Activated naive CD4-positive, alpha-beta T cell (primary cell): ENCODE measurements at places on chromosomes 1 and 21.

DNA sequence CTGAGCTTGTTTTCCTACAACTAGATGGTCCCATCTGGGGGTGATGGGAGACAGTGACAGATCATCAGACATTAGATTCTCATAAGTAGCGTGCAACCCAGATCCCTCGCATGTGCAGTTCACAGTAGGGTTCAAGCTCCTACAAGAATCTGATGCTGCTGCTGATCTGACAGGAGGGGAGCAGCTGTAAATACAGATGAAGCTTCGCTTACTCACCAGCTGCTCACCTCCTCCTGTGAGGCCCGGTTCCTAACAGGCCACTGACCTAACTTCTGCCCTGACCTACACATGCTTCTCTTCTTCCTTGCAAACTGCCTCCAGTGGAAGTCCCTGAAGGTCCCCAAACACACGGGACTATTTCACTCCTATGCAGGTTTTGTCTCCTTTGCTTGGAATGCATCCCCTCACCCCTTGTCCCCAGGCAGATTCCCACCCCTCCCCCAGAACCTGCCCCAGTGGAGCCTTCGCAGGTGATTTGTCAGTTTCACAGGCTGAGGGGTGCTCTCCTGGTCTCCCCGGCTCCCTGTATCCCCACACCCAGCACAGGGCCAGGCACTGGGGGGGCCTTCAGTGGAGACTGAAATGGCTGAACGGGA, 5.7 kb upstream of the ZBTB48 start:
- DNase-seq = no peak

DNA sequence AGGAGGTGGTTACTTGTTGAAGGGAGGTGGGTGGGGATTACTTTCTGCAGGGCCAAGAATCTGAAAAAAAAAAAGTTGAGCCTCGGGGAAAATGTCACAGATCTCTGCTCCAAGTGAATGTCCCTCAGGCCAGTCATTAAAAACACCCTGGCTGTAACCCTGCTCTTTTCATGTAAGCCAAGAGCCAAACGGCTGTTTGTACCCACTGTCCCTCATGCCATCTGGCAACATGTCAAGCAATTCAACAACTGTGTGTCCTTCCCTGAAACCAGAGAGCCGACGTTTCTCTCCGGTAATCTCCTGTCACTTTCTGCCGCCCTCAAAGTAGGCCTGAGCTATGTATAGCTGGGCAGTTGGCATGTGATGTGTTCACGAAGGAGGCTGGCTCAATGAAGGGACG, 14.7 kb downstream of the CASQ2 start:
- no peak for DNase-seq

GRCh38 chr1:204342310-204342709, 17.4 kb downstream of the PLEKHA6 start:
- no peak for DNase-seq

- no peak for DNase-seq
These were observed 3.2 kb upstream of the IBA57 start for GRCh38 chr1:228162286-228163006.

DNA sequence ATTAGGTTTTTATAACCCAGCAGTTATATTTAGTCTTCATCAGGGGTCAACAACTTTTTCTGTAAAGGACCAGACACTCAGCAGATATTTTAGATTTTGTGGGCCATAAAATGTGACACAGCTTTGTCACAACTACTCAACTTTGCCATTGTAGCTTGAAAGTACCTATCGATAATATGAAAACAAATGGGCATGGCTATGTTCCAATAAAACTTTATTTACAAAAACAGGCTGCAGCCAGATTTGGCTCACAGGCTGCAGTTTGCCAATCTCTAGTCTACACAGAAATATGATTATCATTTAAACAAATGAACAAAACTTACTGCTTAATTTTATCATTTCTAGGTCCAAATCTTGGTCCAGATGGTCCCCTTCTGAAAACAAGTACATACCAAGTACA, 23.0 kb downstream of the VAMP4 start:
- no peak for DNase-seq

GRCh38 chr21:31847761-31848160, 25.1 kb upstream of the HUNK start:
- no peak for DNase-seq

DNA sequence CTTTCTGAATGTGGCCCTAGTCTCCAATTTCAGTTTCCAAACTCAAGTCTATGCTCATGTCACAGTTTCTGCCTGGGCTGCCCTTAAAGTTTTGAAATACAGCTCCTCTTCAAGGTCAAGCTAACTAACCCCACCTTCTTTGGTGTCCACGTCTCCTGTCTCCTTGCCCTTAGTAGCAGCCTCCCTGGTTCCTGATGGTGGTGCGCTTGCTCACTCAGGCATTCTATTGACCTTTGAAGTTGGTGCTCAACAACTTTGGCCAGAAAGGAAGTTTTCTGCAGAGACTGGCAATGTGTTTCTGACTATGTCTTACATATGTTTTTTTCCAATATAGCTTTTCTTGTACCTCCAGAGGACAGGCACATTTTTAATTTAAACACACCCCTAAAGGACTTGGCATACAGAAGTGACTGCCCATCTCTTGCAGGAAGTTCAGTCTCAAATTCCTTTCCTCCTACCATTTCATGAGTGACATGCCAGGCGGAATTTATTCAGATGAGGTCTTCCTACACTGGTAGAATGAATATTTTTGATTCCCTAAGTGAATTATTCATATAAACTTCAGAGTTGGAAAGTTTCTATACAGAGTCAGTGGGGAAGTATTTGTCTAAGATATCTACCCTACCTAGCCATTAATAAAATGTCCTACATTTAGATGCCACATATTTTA, 364.3 kb upstream of the USP24 start:
- DNase-seq = no peak

DNA sequence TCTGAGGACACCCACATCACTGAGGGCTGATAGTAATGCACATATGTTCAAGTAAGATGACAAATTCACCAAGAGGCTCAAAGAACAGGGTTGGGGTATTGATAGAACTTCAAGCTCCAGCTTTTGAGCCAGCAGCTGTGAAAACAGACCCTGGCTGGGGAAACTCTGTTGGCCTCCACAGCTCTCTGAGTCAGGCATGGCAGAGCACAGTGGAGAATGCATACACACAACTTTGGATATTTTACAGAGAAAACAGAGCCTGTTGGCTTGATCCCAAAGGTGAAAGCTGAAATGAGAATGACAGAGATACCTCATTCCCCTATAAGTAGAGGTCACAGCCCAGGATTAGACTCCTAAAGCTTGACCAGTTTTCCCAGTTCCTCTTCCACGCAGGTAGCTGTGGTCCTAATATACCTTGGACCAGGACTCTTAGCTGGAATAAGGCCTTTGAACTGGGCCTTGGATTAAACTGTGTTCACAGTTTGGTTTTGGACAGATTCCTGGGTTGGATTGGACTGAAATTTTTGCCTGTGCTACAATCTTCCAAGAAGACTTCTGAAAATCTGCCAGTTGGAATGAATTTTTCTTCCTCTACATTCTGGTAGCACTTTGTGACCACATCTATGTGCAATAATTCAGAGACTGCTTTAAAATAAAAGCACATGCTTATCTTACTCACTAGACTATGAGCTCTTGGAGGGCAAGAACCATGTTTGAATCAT, 101.6 kb upstream of the HMGB4 start:
- no peak for DNase-seq

DNA sequence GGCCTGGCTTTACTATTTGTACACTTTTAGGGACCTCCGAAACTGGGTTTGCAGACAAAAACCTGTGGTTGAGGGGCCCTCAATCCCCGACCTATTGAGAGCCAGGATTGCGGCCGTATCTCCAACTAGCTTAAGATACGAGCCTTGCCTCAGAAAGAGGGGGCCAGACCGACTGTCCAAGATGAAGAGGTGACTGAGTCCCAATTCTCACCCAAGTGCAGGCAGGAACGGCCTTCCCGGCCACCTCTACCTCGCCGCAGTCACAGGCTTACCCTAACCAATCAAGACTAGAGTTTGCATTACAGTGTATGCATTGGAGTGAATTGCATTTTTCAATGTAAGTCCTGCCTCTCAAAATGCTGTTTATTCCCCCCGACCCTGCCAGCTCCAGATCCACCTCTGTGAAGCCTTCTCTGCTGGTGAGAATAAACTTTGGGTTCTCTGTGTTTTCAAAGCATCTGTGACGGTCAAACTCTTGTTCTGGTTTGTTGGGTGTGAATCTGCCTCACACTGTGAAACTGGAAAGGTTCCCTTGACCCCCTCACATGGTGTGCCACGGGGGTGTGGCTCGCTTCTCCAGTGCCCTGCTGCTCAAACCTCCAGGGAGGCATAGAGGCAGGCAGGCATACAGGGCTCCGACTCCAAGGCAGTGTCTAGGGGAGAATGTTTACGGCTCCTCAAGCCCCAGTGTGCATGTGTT, 62.2 kb upstream of the WLS start:
- no peak for DNase-seq

- no peak for DNase-seq
These were observed 633 bp downstream of the THEMIS2 start for GRCh38 chr1:27872802-27873551.

GRCh38 chr1:2073382-2074230, 23.4 kb downstream of the PRKCZ start:
- DNase-seq = no peak

- DNase-seq = no peak
These were observed 32.3 kb downstream of the C21orf91 start for GRCh38 chr21:17786851-17787181.

GRCh38 chr21:41681939-41682718, 84.7 kb downstream of the RIPK4 start:
- DNase-seq = no peak

GRCh38 chr1:154219541-154219940, 1.2 kb upstream of the UBAP2L start:
- DNase-seq = no peak

DNA sequence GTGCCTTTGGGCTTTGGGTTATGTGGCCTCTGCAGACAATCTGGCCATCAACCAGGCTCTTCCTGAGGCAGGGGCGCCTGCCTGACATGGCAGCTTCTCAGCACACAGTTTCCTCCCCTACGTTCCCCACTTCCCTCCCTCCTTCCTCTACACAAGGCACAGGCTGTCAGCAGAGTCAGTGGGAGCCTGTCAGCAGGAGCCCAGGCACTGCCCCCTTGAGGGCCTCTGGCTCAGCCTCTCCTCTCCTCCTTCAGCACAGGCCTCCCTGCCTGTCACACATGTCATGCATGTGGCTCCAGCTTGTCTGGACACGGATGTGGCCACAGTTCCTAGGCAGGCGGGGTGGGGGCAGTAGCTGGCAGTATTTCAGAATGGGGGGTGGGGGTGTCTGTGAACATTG, 52.2 kb upstream of the ARTN start:
- DNase-seq = no peak

DNA sequence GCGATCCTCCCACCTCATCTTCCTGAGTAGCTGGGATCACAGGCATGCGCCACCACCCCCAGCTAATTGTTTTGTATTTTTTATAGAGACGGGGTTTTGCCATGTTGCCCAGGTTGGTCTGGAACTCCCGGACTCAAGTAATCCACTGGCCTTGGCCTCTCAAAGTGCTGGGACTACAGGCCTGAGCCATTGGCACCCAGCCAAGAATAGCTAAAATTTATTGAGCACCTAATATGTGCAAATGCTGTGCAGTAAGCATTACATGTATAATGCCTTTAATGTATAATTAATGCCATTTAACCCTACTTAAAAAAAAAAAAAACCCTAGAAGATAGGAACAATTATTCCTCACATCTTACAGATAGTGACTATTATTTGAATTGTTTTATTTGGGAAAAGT, 42.9 kb downstream of the ZNF691 start:
- no peak for DNase-seq

GRCh38 chr1:206668874-206669410, 15.8 kb upstream of the MAPKAPK2 start:
- DNase-seq = no peak

DNA sequence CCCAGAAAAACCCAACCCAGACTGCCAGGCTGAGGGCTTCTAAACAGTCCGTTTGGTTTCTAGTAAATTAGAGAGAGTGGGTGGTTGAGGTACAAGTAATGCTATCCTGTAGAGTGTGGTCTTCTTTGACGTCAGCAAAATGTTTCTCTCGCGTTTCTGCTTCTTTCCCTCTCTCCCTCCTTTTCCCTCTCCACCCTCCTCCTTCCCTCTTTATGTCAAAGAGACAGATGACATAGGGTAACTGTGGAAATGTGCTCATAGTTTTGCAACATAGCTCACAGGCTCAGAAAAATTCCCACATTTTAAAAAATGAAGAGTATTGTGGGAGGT, 158.3 kb downstream of the TOMM20 start:
- DNase-seq = no peak

DNA sequence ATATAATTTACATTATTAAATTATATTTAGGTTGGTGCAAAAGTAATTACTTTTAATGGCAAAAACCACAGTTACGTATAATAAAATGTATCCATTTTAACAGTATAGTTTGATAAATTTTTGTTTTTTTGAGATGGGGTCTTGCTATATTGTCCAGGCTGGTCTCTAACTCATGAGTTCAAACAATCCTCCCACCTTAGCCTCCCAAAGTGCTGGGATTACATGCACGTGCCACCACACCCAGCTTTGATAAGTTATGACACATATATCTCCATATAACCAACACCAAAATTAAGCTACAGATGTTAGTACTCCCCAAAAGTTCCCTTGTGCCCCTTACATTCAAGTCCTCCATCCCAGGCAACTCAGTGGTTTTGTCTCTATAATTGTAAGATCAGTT, 163.1 kb downstream of the SMYD3 start:
- DNase-seq = no peak

DNA sequence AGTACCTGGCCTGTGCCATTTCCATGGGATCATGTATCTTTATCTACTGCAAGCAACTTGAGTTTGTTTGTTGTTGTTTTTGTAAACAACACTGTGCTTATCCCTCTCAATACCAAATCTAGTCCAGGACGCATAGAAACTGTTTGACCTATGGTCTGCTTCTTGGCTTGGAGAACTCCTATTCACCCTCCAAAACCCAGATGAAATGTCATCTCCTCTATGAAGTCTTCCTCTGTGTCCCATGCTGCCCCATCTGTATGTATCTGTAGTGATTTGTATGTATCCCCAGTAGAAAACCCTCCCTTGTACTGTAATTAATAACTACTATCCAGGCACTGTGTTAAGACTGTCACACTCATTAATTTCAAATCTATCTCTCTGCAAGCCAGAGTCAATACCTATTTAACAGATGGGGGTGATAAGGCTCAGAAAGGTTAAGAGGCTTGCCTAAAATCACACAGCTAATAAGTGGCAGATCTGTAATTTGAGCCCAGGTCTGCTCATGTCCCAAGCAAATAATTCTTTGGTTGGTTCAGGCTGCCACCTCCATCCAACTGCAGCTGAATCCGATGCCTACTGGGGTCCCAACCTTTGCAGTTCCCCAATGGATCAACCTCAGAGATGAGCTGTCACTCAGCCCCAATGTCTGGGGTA, 24.6 kb upstream of the ECE1 start:
- DNase-seq = no peak

- no peak for DNase-seq
These were observed 23.3 kb downstream of the NAV1 start for GRCh38 chr1:201562257-201562656.

GRCh38 chr1:21539933-21540332, 30.7 kb downstream of the ALPL start:
- no peak for DNase-seq

DNA sequence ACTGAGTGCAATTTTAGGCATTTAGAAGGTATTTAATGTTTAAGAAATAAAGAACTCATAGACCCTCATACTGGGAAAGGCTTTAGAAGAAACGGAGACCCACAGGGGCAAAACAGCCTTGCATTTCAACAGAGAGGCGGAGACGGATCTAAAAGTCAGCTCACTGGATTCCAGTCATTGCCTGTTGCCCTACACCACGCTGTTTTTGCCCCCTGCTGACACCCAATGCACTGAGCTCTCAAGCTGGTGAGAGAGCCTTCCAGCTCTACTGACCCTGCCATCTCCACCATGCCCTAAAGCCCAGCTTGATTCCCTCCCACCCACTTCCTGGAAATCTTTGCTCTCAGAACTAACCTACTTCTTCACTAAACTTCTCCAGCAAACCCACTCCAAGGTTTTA, 7.2 kb upstream of the TRAF3IP3 start:
- no peak for DNase-seq
